Left ventricle myocardium inferior (tissue), 1 donor: ENCODE measurements at places on chromosomes 5 and 9. TPM values are rescaled to one million over a fixed set of nuclear protein-coding genes. Genes with fewer than 3 reads are reported as not detected.

DNA sequence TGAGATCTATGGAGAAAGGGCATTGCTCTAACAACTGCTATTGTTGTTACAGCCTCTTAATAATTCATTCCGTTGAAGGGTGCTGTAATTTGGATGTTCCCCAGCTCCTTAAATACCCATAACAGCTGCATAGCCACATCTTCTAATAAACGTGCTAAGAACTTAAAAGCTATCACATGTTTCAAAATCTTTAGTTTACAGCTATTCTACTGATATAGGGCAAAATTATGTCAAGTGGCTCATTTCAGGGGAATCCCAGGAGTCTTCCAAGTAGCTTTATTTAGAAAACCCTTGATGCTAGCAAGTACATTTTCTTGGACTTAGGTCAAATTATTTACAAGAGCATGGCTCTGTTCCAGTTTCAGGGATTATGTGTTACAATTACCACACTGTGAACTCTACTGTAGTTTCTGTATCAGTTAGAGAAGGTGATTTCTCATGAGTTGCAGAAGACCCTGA, 990.4 kb upstream of the ACO1 start:
- peaks cover 15% of the 10 kb centered on the region for H3K4me1 ChIP-seq
- no peak overlapping the region for H3K27ac ChIP-seq
- no peak overlapping the region for H3K4me3 ChIP-seq
- no peaks in the 10 kb centered on the region for H3K36me3 ChIP-seq
- no peak for DNase-seq

Gene OR13J1
- not detected for total RNA-seq

- H3K4me3 ChIP-seq: no peak overlapping the region
- peak overlapping the region; percentile 12 for H3K27ac ChIP-seq
- no peak for DNase-seq
- no peaks in the 10 kb centered on the region for H3K36me3 ChIP-seq
- no peaks in the 10 kb centered on the region for H3K4me1 ChIP-seq
- peaks cover 10% of the 10 kb centered on the region for H3K27me3 ChIP-seq
Observed at GRCh38 chr5:32534041-32534440, 51.3 kb upstream of the SUB1 start.

GRCh38 chr9:121622387-121623203, 28.8 kb upstream of the DAB2IP start:
- H3K27ac ChIP-seq: peak overlapping the region; percentile 46
- no peak for DNase-seq
- no peaks in the 10 kb centered on the region for H3K27me3 ChIP-seq
- H3K4me1 ChIP-seq: peaks cover 81% of the 10 kb centered on the region
- no peaks in the 10 kb centered on the region for H3K36me3 ChIP-seq
- no peak overlapping the region for H3K4me3 ChIP-seq

Gene FOXI1
- not detected for total RNA-seq

Gene C6
- total RNA-seq: 89.5 TPM

- H3K4me3 ChIP-seq: peak overlapping the region; percentile 38
- H3K27ac ChIP-seq: peak overlapping the region; percentile 53
- no peak for DNase-seq
- H3K27me3 ChIP-seq: no peaks in the 10 kb centered on the region
- peaks cover 47% of the 10 kb centered on the region for H3K4me1 ChIP-seq
Observed at GRCh38 chr5:125411071-125411743, 664.8 kb upstream of the ZNF608 start.

GRCh38 chr9:135267191-135267809, 179.8 kb downstream of the OLFM1 start:
- no peaks in the 10 kb centered on the region for H3K4me1 ChIP-seq
- DNase-seq: no peak
- no peaks in the 10 kb centered on the region for H3K36me3 ChIP-seq
- no peak overlapping the region for H3K27ac ChIP-seq
- no peak overlapping the region for H3K4me3 ChIP-seq

DNA sequence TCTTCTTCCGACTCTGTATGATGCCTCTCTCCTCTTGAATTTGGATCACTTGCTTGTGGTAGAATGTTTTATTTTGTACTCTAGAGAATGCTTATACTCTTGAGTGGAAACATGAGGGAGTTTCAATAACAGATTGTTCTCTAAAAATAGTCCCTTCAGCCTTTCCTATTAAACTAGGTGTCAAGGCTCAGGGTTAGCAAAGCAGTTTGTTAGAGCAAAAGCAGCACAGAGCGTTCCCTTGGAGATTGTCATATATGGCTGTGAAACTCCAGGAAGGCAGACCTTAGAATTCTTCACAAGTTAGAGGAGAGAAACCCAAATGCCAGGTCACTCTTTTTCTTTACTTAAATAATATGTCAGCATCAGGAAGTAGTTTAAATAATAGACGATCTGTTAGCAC, 33.0 kb downstream of the MAMDC2 start:
- no peaks in the 10 kb centered on the region for H3K36me3 ChIP-seq
- H3K27me3 ChIP-seq: no peaks in the 10 kb centered on the region
- H3K27ac ChIP-seq: peak overlapping the region; percentile 55

DNA sequence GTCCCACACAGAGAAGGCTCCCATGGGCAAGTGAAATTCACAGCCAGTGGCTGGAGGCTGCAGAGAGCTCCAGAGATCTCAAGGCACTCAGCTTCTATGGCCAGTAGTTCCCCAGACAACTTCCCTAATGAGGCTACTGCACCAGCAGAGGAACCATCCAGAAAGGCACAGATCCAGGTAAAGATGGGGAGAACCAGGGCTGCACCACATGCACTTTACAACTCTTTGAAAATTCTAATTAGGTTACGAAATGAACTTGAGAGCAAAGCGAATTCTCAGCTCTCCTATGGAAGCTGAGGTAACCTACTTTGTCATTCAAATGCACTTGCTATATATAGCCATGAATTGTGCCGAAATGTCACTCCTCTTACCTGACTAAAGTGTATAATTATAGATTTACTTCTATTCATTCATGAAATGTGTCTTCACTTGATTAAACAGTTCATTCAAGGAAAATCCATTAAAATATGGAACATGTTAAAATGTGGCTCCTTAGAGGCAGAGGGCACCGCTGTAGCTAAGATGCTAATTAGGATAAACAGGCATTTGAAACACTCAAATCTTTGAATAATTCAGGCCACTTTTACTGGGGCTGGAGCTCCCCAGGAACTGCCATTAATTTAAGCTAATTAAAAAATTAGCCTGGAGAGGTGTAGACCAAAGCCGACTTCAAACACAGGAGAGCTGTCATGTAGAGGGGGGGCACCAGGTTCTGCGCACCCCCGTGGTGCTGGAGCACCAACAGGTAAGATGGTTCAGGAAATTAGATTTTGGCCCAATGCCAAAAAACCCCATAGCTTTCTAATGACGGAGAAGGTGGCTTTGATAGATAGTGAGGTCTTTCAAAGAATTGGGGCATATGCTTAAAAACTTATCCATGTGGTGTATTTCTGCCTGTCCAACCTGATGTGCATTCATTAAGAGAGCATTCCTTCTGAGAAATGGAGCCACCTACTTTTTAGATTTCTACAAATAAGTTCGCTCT, 204.1 kb downstream of the GABBR2 start:
- peaks cover 33% of the 10 kb centered on the region for H3K4me1 ChIP-seq
- no peaks in the 10 kb centered on the region for H3K36me3 ChIP-seq
- DNase-seq: no peak

DNA sequence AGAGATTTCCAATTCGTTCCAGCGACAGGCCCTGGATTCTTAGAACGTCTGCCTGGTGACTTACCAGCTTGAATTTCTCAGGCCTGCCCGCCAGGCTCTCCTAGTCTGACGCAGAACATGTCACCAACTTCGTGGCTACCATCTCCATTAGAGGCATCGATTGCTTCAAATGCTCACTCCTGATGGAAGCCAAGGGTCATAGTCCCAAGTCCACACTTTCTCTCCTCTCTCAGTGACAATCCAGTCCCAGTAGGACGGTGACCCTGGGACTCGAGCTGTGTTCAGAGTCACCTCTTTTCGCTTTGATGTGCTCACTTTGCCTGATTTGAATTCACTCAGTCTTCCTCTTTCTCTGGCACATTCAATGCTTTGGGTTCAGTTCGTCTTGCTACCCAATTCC, 94.8 kb downstream of the GADD45G start:
- no peak overlapping the region for H3K27ac ChIP-seq
- H3K27me3 ChIP-seq: no peaks in the 10 kb centered on the region
- no peaks in the 10 kb centered on the region for H3K36me3 ChIP-seq
- no peak for DNase-seq

DNA sequence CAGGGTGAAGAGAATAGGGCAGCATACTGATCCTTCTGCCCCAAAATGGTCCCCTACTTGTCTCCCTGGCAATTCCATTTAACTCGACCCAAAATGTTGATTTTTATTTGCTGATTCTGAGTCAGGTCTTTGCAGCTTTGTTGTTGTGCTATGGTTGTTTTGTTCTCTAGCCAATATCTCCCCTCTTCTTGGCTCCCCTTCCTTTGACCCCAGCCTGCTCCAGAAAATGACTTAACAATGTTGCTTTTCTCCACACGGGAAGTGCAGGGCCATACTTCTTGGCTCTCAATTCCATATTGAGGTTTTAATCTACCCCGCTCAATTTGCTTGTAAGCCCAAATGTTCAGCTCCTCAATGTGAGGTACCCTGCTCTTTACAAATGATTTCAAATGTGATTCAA, 330.0 kb downstream of the RASEF start:
- H3K27ac ChIP-seq: no peak overlapping the region
- no peaks in the 10 kb centered on the region for H3K4me1 ChIP-seq
- H3K4me3 ChIP-seq: no peak overlapping the region

Gene C9orf43
- total RNA-seq: 0.14 TPM

Gene PDE8B
- 5.9 TPM for total RNA-seq

DNA sequence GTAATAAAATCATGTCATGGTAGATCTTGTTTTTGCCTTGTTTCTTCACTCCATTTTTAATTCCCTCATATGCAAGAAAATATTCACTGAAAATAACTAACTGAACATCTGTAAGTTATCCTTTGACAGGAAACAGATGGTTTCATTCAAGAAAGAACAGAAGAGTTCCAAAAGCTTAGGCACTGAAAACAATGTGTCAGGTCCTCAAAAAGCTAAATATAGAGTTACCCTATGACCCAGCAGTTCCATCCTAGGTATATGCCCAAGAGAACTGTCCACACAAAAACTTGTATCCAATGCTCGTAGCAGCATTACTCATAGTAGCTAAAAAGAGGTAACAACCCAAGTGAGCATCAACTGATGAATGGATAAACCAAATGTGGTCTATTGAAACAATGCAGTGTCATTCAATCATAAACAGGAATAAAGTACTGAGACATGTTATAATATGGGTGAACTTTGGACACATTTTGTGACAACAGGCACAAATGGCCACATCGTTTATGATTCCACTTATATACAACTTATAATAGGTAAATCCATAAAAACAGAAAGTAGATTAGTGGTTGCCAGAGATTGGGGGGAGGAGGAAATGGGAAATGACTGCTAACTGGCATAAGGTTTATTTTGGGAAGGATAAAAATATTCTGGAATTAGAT, 231.0 kb downstream of the FRMD3 start:
- DNase-seq: no peak
- H3K4me3 ChIP-seq: no peak overlapping the region
- H3K36me3 ChIP-seq: peaks cover 11% of the 10 kb centered on the region
- no peaks in the 10 kb centered on the region for H3K27me3 ChIP-seq

- H3K27ac ChIP-seq: no peak overlapping the region
- no peaks in the 10 kb centered on the region for H3K27me3 ChIP-seq
- no peak for DNase-seq
- peaks cover 23% of the 10 kb centered on the region for H3K4me1 ChIP-seq
Observed at GRCh38 chr5:142621227-142621626, 64.7 kb downstream of the FGF1 start.

DNA sequence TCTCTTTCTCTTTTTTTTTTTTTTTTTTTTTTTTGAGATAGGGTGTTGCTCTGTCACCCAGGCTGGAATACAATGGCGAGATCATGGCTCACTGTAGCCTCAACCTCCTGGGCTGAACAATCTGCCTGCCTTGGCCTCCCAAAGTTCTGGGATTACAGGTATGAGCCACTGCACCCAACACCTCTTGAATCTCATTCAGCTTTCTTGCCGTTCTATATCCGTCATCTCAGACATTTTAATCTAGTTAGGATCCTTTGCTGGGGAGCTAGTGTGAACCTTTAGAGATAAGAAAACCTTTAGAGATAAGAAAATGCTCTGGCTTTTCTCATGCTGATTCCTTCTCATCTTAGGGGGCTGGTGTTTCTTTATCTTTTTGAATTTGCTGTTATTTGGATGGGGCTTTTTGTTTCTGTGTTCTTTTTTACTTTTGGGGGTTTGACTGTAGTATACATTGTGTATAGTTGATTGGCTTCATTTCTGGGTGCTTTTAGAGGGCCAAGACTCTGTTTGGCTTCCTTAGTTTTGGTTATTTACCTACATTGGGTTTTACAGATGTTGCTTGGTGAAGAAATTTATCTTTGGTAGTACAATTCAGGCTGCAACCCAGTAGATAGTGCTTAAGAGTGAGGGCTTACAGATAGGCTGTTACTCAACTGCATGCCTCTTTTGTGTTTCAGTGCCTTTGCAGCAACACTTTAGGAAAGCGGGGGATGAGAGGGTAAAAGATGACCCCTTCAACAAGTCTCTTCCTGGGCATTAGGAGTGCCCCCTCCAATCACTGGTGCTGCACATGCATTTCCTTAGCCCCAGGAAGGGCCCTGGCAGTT, 41.9 kb upstream of the SLC36A1 start:
- H3K4me1 ChIP-seq: peaks cover 12% of the 10 kb centered on the region
- H3K27me3 ChIP-seq: peaks cover 10% of the 10 kb centered on the region
- H3K27ac ChIP-seq: no peak overlapping the region
- no peaks in the 10 kb centered on the region for H3K36me3 ChIP-seq
- H3K4me3 ChIP-seq: no peak overlapping the region
- DNase-seq: no peak

GRCh38 chr9:136771907-136772415, 7.6 kb upstream of the LCN15 start:
- H3K27me3 ChIP-seq: peaks cover 13% of the 10 kb centered on the region
- H3K27ac ChIP-seq: no peak overlapping the region
- no peak for DNase-seq

DNA sequence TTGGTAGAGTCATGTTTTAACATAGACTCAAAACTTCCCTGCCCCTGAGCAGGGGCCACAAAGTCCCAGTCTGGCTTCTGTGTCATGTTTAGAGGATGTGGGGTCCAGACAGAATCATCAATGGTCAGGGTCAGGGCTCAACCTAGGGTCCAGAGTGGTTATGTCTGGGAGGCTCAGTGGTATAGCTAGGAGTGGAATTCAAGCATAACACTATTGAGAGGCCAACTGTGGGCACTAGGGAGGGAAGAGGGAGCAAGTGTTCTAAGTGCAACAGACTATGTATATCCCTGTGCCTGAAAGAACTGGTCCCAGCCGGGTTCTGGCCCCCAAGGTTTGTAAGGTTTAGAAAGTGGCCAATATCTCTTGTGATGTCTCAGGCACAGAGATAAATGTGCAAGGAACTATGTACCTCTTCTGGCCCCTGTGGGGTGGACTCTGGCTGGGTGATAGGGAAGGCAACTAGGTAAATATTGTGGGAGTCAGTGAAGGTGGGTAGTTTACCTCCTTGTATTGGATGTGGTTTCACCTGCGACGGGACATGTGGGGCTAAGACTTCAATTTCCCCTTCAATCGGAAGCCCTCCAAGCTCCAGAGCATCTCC, 14.0 kb downstream of the MYORG start:
- peaks cover 27% of the 10 kb centered on the region for H3K4me1 ChIP-seq
- DNase-seq: no peak
- no peaks in the 10 kb centered on the region for H3K27me3 ChIP-seq
- no peak overlapping the region for H3K4me3 ChIP-seq

Gene GDA
- total RNA-seq: 0.85 TPM
